ENCODE measurements at places on chromosomes 16 and 17.

DNA sequence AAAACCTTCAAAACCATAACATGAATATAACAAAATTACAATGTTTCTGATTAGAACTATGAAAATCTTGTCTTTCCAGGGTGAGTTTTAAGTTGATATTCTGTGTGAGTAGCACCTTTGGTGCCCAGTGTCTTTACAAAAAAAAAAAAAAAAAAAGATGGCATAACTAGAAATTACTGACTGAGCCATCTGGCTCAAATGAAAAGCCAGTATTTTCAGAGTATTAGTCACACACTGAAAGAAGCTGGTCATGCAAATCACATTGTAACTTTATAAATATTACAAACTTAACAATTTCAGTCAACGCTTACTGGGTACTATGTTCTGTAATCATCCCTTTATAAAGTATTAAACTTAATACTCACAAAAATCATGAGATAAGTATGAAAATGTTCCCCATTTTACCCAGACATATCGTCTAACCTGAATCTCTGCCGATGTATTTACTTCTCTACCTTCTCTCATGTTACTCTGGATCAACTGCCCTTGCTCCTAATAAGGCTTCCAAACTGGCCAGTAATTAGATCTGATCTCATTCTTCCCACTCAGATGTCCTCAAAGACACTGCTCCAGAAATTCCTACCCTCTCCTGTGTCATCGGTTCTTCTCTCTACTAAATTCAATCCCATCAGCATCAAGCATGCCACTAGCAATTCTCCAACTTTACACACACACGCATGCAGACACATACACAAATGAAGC lies 25.4 kb downstream of the UBE2G1 start:
- no peak for DNase-seq

GRCh38 chr16:23029733-23030420 lies 119.4 kb downstream of the USP31 start:
- no peak for DNase-seq

DNA sequence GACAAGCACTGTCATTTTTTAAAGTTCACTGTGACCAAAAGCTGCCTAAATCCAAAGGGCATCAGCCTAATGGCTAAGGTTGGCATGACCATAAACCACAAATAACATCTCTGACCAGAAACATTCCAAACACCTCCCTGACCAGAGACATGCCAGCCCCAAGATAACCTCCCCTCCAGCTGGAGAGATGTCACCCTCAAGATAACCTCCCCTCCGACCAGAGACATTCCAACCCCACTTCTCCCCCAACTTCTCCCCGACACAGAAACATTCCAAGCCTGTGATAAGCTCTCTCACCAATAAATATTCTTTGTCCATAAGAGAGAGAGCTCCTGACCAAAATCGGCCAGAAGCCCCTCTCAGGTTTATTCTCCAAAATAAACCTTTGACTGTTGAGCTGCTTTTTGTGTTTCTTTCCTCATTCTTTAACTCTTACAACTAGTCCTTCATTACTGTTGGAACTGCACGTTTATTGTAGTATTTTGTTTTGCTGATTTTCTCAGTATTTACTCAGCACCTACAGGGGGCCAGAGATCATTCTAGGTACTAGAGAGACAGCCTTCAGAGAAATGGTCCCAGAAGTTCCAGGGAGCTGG lies 325.6 kb downstream of the SLC39A11 start:
- DNase-seq, result no peak

DNA sequence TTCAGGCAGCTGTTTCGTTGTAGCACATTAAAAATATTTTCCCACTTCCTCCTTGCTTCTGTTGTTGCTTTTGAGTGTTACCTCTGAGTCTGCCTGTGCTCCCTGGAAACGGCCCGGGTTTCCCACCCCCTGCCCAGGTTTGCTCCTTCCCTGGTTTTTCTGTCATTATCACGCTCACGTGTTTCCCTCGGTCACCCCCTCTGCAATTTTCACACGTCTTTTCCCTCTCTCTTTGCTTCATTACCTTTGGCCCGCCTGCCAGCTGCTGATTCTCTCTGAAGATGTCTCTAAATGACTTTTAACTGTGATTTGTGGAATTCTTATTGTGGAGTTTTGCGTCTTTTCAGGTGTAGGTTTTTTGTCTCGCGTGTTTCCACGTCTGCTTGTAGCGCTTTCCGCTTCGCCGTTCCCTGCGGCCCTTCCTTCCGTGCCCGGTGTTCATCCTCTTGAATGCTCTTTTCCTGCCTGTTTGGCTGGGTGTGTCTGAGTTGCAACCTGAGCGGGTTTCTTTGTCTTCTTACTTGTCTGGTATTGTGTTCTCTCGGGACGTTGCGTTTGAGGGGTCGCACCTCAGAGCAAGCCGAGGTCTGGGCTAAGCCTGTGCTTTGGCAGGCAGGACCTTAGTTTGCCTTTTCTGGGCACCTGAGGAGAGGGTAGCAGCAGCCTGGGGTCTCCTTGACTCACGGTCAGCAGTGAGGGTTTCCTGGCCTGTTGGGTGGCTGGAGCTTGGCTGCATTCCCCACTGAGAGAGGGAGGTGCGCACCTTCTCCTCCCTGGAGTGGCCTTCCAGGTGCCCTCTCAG lies 96.3 kb upstream of the ZNF750 start:
- DNase-seq, result no peak

DNA sequence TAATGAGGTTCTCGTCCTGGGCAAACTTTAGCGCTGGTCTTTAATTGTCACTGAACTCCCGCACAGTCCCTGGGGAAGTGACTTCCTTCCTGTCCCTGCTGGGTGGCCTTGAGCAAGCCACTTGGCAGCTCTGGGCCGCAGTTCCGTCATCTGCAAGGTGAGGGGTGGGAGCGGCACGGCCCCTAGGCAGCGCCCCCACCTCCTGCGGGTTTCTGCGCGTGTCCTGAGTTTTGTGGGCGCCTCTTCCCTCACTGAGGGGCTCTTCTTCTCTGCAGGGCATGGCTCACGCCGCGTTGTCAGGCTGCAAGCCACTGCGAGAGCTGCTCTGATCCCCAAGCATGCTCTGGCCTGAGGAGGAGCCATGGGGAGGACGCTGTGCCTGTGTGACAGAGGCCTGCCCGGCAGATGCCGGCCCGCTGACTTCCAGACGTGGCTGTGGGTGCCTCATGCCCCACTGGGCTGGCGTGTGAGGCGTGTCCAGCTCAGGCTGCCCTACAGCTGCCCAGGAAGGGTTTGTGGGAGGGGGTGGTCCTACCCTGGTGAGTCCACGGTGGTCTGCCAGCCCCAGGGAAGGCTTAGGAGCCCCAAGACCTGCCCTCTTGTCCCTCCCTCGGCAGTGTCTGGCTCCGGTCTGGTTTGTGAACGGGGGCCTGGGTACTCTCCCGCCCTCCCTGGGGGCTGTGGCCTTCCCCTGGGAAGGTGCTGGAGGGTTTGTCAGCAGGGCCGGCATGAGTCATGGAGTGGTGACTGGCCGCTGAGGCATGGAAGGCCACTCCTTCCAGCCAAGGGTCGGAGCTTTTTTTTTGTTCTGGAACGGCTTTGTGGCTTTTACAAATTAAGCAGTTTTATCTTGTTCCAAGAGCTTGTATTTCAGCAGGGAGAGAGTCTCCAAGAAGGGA lies 182.0 kb downstream of the SEC14L1 start:
- DNase-seq, result peak; percentile 51

DNA sequence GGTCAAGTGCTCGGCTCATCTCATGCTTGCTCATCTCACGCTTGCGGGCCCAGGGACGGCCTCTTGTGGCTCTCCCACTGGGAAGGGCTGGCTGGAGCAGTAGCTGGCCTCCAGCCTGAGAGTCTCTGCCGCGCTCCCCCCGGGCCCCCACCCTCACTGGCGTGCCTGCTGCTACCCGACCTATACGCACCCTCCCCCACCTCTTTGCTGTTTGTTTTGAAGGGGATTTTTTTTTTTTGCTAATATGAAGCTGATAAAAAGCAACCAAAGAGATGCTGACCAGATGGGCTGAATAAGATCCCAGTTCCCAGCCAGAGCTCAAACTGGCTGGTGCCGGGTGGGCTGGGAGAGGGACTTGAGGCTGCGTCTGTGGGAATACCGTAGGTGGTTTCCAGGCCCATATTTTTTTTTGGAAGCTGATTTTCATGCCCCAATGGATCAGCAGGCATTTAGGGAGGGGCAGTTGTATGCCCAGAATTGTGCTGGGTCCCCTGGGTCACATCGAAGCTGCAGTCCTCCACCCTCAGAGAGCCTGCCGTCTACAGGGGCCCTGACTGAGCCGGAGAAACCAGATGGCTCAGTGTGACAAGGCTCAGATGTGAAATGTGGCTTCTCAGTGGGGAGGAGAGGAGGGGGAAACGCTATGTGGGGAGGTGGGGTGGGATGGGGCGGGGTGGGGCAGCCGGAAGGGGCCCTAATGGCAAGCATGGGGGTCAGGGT lies 115.0 kb downstream of the RAP1GAP2 start:
- DNase-seq, result no peak

GRCh38 chr16:72187551-72187950 lies 15.6 kb upstream of the PMFBP1 start:
- no peak for DNase-seq

GRCh38 chr16:78762222-78762621 lies 662.8 kb downstream of the WWOX start:
- no peak for DNase-seq

- DNase-seq, result no peak
Measured at GRCh38 chr16:81516478-81517149, 72.0 kb downstream of the CMIP start.

GRCh38 chr17:79778504-79779083 lies 646 bp downstream of the CBX2 start:
- peak; percentile 66 for DNase-seq

- DNase-seq, result peak; percentile 73
Measured at GRCh38 chr16:11254913-11255736, 879 bp downstream of the SOCS1 start.

GRCh38 chr17:50511058-50511457 lies 2.8 kb downstream of the MYCBPAP start:
- no peak for DNase-seq

- DNase-seq, result no peak
Measured at GRCh38 chr16:48558371-48558841, 51.6 kb downstream of the N4BP1 start.

GRCh38 chr17:9371019-9371418 lies 204.6 kb downstream of the STX8 start:
- DNase-seq, result no peak

GRCh38 chr17:2462481-2462880 lies 49.2 kb downstream of the METTL16 start:
- DNase-seq, result no peak

DNA sequence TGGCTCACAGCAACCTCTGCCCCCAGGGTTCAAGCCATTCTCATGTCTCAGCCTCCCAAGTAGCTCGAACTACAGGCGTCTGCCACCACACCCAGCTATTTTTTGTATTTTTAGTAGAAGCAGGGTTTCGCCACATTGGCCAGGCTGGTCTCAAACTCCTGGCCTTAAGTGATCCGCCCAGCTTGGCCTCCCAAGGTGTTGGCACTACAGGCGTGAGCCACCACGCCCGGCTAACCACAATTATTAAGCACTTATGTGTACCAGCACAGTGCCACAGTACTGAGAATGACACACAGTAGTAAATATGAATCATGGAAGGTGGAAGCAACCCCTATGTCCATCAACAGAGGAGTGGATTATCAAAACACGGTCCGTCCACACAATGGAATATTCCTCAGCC lies 49.8 kb downstream of the COTL1 start:
- DNase-seq, result no peak

DNA sequence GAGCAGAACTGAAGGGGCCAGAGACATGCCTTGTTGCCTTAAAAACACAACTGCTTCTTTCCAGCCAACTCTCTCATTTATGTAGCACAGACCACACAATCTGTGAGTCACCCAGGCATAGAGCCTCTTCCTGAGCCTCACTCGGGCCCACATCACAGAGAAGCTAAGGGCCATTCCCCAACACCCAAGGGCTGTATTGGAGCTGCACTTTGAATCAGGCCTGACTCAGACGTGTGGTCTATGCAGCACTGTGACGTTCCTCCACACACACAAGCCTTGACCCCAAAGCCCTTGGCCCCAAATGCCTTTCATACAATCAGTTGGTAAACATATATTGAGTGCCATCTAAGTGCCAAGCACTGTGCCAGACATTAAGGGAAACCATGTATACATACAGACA lies 308.9 kb upstream of the DYNLRB2 start:
- no peak for DNase-seq

DNA sequence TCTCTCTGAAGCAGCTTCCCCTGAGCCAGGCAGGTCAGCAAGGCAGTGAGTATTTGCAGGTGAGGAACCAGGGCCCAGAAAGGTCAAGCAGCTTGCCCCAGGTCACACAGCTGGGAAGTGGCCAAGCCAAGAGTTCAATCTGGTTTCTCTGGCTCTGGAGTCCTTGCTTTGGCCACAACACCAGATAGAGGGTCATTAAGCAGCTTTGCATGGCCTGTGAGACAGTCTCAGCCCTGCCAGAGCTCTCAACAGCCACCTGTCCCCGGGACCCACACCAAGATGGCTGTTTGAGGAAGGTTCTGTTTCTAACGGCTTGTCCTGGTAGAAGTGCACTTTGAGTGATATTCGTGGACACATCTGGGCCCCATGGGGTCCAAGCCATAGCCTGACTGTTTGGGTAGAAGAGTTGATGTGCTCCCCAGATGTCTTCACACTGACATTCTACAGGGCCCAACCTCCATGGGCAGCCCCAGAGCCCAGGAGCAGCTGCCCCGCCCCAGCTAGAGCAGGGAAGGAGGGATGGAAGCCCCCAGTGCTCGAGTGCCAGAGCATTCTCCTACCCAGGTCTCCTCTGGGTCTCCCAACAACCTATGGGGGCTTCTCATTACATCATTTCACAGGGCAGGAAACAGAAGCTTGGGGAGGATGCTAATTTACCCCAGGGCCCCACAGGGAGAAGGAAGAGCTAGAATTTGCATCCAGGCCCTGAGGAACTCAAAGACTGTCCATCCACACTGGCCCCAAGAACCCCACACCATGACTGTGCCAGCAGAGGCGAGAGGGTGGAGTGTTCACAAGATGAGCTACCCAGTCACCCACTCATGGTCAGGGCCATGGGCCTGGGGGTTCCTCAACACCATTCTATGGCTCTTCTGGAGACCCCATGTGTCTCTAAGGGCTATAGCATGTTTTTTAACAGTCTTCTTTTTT lies 107.3 kb upstream of the CDH5 start:
- no peak for DNase-seq

Measured in NAMALWA (cell line).